ENCODE measurements at places on chromosomes 1 and 21. TPM values are rescaled to one million over a fixed set of nuclear protein-coding genes. Genes with fewer than 3 reads are reported as not detected.

Gene SH2D2A
- total RNA-seq, result 0.30 TPM

Gene FOXD2
- 1.7 TPM for total RNA-seq

Gene NLRP3
- total RNA-seq, result 0.05 TPM

Gene NOS1AP
- total RNA-seq, result 0.66 TPM

Gene PTPN7
- total RNA-seq, result 0.08 TPM

Gene CNKSR1
- total RNA-seq, result 2.6 TPM

Measured in SJCRH30 (cell line).